ENCODE measurements at places on chromosomes 3 and 15.

DNA sequence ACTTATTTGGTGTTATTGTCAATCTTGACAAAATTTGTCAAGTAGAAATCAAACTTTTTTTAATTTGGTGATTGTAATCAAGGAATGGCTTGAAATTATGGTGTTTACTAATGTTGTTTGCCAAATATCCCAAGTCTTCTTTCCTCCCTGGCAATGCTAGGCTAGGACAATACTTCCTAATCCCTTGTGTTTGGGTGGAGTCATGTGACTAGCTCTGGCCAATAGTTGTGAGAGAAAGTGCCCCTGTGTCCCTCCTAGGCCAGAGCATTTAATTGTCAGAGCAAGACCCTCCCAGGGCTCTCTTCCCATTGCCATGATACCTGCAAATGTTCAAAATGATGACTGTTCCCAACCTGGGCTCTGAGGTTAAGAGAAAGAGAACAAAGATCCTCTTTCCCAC is 132.7 kb downstream of the ANXA2 start:
- no peak for DNase-seq

GRCh38 chr3:42190701-42191442 is 75.1 kb downstream of the CCK start:
- DNase-seq, result no peak

GRCh38 chr3:169662843-169663160 is 710 bp downstream of the MECOM start:
- DNase-seq, result no peak

DNA sequence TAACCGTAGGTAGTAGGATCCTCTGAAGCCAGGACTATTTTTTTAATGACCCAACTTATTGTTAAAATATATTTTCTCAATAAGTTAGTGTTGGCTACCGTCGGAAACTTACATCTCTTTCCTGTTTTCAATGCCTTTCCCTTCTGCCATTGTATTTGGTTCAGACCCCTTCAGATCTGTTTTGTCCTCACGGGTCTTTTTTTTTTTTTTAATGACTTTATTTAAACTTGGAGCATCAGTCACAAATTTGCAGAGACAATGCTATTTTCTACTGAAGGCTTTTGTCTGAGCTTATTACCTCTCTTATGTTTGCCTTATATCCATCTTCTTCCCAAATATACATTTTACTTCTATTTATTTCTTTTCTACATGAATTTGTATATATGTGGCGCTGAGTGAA is 47.6 kb downstream of the PDE8A start:
- no peak for DNase-seq

- no peak for DNase-seq
These were observed 22.0 kb downstream of the STARD5 start for GRCh38 chr15:81301815-81302399.

Data from bone marrow (tissue), 2 donors.